ENCODE measurements at places on chromosomes 11 and 22. TPM values are rescaled to one million over a fixed set of nuclear protein-coding genes. Genes with fewer than 3 reads are reported as not detected.

PGA4 gene
- not detected for total RNA-seq

USH1C gene
- not detected for total RNA-seq

ARHGAP42 gene
- total RNA-seq: 12.6 TPM

KCNK4 gene
- total RNA-seq: not detected

ARAP1 gene
- total RNA-seq: 184 TPM

IGLL5 gene
- total RNA-seq: not detected

PYGM gene
- total RNA-seq: 1.7 TPM

OR4A15 gene
- not detected for total RNA-seq

IFITM10 gene
- total RNA-seq: 2.2 TPM

OR6T1 gene
- not detected for total RNA-seq

OR5P2 gene
- not detected for total RNA-seq

OR56A1 gene
- total RNA-seq: not detected

C11orf42 gene
- not detected for total RNA-seq

OR6A2 gene
- total RNA-seq: 0.27 TPM

DDT gene
- 82.9 TPM for total RNA-seq

CASP5 gene
- total RNA-seq: not detected

STT3A gene
- 285 TPM for total RNA-seq

CRY2 gene
- total RNA-seq: 19.6 TPM

H19 gene
- 1,460 TPM for total RNA-seq

SHANK2 gene
- 4.9 TPM for total RNA-seq

MRGPRX4 gene
- not detected for total RNA-seq

LYVE1 gene
- not detected for total RNA-seq

ART5 gene
- total RNA-seq: 3.4 TPM

APOBEC3G gene
- total RNA-seq: 7.4 TPM

GRM5 gene
- total RNA-seq: not detected

UBQLN3 gene
- not detected for total RNA-seq

CRYAB gene
- 60.2 TPM for total RNA-seq

LMNTD2 gene
- total RNA-seq: not detected

CYTH4 gene
- total RNA-seq: 0.72 TPM

CLCF1 gene
- total RNA-seq: 1.5 TPM

ACTN3 gene
- not detected for total RNA-seq

CDK2AP2 gene
- 22.1 TPM for total RNA-seq

SYT9 gene
- total RNA-seq: 0.09 TPM

KCNC1 gene
- total RNA-seq: not detected

MAP6 gene
- 3.4 TPM for total RNA-seq

CRYBB1 gene
- not detected for total RNA-seq

ASPHD2 gene
- total RNA-seq: 4.2 TPM

KRTAP5-10 gene
- not detected for total RNA-seq

FXYD2 gene
- total RNA-seq: not detected

ANGPTL5 gene
- 0.09 TPM for total RNA-seq

YPEL4 gene
- total RNA-seq: 1.7 TPM

SLC22A8 gene
- total RNA-seq: not detected

BSCL2 gene
- total RNA-seq: 43.5 TPM

ME3 gene
- total RNA-seq: 56.9 TPM

OR10A2 gene
- total RNA-seq: not detected

PNPLA3 gene
- total RNA-seq: 2.9 TPM

HMOX1 gene
- 59.2 TPM for total RNA-seq

NPAS4 gene
- total RNA-seq: not detected

C2CD3 gene
- total RNA-seq: 21.7 TPM

Data from fibroblast of the aortic adventitia (primary cell).